ENCODE measurements at places on chromosomes 16 and 17.

GRCh38 chr16:66296591-66296990 is 69.9 kb upstream of the CDH5 start:
- H3K27me3 ChIP-seq, result peaks cover 12% of the 10 kb centered on the region
- no peak overlapping the region for H3K27ac ChIP-seq
- no peak for DNase-seq
- H3K4me1 ChIP-seq, result no peaks in the 10 kb centered on the region

DNA sequence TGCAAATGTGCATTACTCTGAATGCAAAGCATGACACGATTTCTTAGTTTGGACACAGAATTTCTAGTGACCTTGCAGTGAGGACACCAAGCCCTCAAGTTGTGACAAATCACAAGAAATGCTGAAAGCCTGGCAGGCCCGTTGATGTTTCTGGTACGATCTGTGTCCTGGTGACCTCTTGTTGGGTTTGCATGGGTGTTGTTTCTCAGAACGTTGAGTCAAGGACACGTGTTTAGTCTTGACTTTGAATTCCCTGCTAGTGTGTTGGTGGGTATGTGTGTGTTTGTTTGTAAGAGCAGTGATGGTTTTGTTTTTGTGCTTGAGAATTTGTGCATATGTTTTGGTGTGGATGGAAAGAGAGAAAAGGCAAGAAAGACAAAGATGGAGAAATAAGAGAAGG is 37.8 kb upstream of the MAF start:
- DNase-seq, result no peak
- no peaks in the 10 kb centered on the region for H3K27me3 ChIP-seq
- H3K4me3 ChIP-seq, result no peak overlapping the region
- H3K27ac ChIP-seq, result no peak overlapping the region
- no peaks in the 10 kb centered on the region for H3K4me1 ChIP-seq

DNA sequence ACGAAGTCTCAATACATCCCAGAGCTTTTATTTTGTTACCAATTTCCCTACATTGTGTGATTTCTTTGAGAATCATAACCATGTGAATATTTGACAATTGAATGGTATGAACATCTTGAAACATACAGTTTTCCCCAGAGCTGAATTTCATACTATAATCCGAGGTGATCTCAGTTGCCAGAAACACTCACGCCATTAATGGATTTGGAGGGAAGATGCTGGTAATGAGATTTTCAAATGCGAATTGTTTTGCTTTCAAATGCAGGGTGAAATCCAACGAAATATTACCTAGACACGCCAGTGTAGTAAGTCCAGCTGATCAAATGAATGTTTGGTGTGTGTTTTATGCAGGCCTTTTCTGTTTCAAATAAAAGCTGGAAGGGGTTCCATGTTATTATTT is 277.8 kb upstream of the CDH5 start:
- no peaks in the 10 kb centered on the region for H3K4me1 ChIP-seq
- no peaks in the 10 kb centered on the region for H3K36me3 ChIP-seq
- no peaks in the 10 kb centered on the region for H3K27me3 ChIP-seq
- H3K27ac ChIP-seq, result no peak overlapping the region
- no peak for DNase-seq

- H3K27ac ChIP-seq, result no peak overlapping the region
- DNase-seq, result no peak
- no peaks in the 10 kb centered on the region for H3K36me3 ChIP-seq
Observed at GRCh38 chr17:31048780-31049179, 46.0 kb upstream of the NF1 start.

GRCh38 chr17:45783593-45784292 is 377 bp upstream of the CRHR1 start:
- DNase-seq, result no peak
- no peaks in the 10 kb centered on the region for H3K36me3 ChIP-seq
- no peak overlapping the region for H3K4me3 ChIP-seq
- H3K27ac ChIP-seq, result no peak overlapping the region

GRCh38 chr16:82755570-82756282 is 129.0 kb downstream of the CDH13 start:
- no peaks in the 10 kb centered on the region for H3K36me3 ChIP-seq
- peak; percentile 49 for DNase-seq
- no peaks in the 10 kb centered on the region for H3K4me1 ChIP-seq
- H3K27ac ChIP-seq, result peak overlapping the region; percentile 2

GRCh38 chr16:85429776-85430522 is 183.2 kb upstream of the GSE1 start:
- H3K27me3 ChIP-seq, result no peaks in the 10 kb centered on the region
- DNase-seq, result no peak
- H3K36me3 ChIP-seq, result no peaks in the 10 kb centered on the region
- H3K4me3 ChIP-seq, result no peak overlapping the region

DNA sequence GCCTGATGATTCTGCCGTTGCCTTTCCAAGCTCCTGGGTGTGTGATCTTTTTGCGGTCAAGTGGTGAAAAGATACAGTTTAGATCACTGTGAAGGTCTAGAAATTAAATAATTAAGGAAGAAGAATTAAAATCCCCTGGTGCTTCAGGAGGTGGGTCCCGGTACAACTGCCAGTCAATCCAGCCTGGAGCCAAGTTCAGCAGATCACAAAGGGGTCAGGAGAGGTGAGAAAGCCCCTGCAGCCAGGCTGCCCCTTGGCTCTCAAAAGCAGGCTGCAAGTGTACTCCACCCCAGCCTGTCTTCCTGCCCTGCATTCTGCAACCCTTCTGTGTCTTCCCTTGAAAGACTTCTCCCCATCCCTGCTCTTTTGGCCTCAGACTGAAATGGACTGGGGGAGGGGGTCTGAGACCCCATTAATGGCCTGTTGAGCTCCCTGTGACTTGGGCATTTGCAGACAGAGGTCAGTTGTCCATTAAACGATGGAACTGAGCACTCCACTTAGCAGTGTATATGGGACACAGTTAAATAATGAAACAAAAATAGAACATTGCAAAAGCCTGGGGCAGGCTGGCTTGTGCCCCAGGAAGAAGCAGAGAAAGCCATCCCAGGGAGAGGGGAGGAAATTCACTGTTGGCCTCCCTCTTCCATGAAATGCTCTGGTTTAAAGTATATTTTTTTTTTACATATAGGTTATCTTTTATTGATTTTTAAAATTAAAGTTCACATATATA is 15.1 kb downstream of the CACNG5 start:
- no peak for DNase-seq
- H3K27ac ChIP-seq, result no peak overlapping the region
- peaks cover 12% of the 10 kb centered on the region for H3K27me3 ChIP-seq
- no peaks in the 10 kb centered on the region for H3K36me3 ChIP-seq

DNA sequence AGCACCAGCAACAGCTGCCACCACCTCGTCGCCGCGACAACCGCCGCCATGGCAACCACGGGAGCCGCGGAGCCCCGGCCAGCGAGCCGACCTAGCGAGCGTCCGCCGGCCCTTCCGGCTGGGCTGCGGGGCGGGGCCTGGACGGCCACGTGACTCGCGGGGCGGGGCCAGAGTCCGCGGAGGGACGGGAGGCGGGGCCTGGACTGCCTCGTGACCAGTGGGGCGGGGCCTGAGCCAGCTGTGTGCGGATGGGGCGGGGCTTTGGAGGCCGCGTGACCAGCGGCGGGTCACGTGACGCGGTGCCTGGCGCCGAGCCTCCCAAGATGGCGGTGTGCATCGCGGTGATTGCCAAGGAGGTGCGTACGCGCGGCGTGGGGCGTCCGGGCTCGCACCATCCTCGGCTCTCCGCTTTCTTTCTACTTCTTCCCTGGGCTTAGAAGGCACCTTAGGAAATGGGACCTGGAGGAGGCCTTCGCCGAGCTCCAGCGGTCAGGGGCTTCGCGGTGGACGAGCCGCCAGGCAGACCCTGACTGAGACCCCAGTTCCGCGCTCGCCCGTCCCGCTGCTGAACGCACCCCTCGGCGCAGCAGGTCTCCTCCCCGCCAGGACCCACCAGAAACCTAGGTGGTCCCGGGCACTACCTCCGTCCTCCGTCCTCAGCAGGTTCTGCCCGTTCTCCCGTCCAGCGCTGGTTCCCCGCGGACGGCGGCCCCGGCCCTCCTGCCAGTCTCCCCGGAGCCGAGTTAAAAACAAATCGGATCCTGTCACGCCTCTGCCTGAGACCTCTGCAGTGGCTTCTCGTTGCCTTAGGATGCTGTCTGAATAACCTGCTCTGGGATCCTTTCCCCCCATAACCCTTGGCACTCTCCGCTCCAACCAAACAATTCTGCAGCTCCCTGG is at the start of the genes GALNS and TRAPPC2L:
Gene GALNS, minus strand, starts transcription at position 120 of the 900 bp plus-strand sequence. Its CDS starts 70 bp downstream, at position 50.
Gene TRAPPC2L, plus strand, starts transcription at position 300 of the 900 bp plus-strand sequence. Its CDS starts 24 bp downstream, at position 324.
- peak within 1 kb of the TSS; percentile 97 for H3K4me3 ChIP-seq
- peak; percentile 89 for DNase-seq
- no peaks in the 10 kb centered on the region for H3K27me3 ChIP-seq
- peaks cover 34% of the 10 kb centered on the region for H3K4me1 ChIP-seq
- no peak within 1 kb of the TSS for H3K27ac ChIP-seq

DNA sequence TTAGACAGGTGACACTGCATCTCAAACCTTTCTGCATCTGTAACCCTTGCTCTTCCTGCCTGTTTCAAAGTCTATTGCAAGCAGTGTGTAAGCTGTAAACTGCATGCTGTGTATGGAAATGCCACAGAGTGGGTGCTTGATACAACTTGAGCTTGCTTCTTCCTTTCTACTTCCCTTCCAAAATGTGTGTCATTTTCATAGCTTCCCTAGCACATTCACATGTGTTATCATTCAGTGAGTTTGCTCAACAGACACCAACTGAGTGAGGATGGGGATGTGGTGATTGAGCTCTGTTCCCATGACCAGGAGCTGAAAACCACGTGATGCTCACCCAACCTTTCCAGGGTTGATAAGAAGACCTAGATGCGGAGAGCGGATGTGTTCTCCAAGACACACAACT is 111.1 kb downstream of the VAT1L start:
- no peaks in the 10 kb centered on the region for H3K27me3 ChIP-seq
- DNase-seq, result no peak
- H3K27ac ChIP-seq, result no peak overlapping the region
- H3K4me1 ChIP-seq, result no peaks in the 10 kb centered on the region

DNA sequence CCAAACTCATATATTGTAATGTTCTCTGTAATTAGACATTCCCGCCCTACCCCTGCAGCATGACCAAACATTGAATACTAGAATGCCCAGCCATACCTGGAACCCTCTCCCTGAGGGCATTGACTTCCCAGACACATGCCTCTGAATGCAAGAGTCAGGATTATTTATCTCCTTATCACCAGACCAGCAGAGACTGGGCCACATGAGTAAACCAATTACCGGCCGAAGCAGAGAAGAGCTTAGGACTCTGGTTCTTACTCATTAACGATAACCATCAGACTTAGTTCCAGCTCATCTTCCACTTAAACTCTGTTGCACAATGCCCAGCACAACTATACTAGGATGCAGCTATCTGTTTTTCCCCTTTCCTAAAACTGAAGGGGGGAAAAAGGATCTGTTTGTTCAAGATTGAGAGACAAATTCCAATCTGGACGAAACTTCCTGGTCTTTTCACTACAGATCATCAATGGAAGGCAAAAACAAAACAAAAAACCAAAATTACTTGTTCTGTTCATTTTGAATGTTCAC is 88.2 kb upstream of the CORO6 start:
- no peak overlapping the region for H3K27ac ChIP-seq
- no peaks in the 10 kb centered on the region for H3K36me3 ChIP-seq
- H3K27me3 ChIP-seq, result no peaks in the 10 kb centered on the region
- H3K4me1 ChIP-seq, result peaks cover 53% of the 10 kb centered on the region
- no peak overlapping the region for H3K4me3 ChIP-seq

DNA sequence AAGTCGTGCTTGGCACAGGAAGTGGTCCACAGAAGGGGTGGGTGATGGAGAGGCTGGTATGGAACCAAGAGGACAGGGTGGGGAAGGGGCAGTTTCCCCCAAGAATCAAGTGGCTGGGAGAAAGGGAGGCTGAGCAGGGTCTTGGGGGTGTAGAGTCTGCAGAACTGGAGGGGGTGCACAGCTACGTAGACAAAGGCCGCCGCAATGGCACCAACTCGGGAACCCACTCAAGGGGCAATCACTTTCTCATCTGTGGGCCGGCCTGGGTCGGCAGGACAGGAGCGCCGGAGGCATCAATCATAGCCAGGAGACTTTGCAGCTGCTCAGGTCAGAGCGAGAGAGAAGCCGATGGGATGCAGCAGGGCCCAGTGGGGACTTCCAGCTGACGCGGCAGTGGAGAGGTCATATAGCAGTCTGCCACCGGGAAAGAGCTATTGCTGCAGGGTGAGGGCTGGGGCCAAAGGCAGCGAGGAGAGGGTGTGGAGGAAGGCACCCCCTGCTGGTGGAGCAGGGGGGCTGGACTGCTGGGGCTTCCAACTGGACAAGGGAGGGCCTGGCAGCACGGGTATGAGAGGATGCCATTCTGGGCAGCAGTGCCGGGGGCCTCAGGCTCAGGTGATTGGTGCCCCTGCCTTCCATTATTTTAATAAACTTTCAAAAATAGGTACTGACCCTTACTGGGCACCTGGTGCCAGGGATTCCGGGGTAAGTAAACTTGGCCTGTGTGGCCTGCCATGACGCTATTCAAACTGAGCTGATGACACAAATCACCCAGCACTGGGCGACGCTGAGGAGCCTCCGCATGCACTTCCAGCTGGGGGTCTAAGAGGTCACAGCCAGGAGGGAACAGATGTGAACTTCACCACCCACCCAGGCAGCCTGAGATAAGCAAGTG is 52.5 kb upstream of the MTSS2 start:
- peak; percentile 54 for DNase-seq
- H3K27ac ChIP-seq, result peak overlapping the region; percentile 67
- no peak overlapping the region for H3K4me3 ChIP-seq
- peaks cover 38% of the 10 kb centered on the region for H3K4me1 ChIP-seq
- H3K36me3 ChIP-seq, result peaks cover 14% of the 10 kb centered on the region

- H3K4me3 ChIP-seq, result no peak overlapping the region
- peaks cover 30% of the 10 kb centered on the region for H3K4me1 ChIP-seq
- DNase-seq, result no peak
- H3K27me3 ChIP-seq, result peaks cover 26% of the 10 kb centered on the region
- H3K27ac ChIP-seq, result no peak overlapping the region
Observed at GRCh38 chr16:58498341-58499091, 1.4 kb upstream of the NDRG4 start.

- H3K4me1 ChIP-seq, result no peaks in the 10 kb centered on the region
- H3K27ac ChIP-seq, result no peak overlapping the region
- no peak overlapping the region for H3K4me3 ChIP-seq
- no peak for DNase-seq
- no peaks in the 10 kb centered on the region for H3K36me3 ChIP-seq
Observed at GRCh38 chr16:86825631-86826030, 247.3 kb downstream of the FOXL1 start.

- peak; percentile 83 for DNase-seq
- H3K27ac ChIP-seq, result no peak overlapping the region
- H3K4me3 ChIP-seq, result no peak overlapping the region
- H3K4me1 ChIP-seq, result peaks cover 21% of the 10 kb centered on the region
- H3K36me3 ChIP-seq, result peaks cover 8% of the 10 kb centered on the region
Observed at GRCh38 chr17:49694847-49695697, 12.7 kb downstream of the SLC35B1 start.

Measured in common myeloid progenitor, CD34-positive (primary cell).